Astrocyte of the spinal cord (primary cell): ENCODE measurements at places on chromosomes 13 and 19.

GRCh38 chr19:21084343-21084742 lies 2.3 kb downstream of the ZNF714 start:
- peak; percentile 29 for DNase-seq

DNA sequence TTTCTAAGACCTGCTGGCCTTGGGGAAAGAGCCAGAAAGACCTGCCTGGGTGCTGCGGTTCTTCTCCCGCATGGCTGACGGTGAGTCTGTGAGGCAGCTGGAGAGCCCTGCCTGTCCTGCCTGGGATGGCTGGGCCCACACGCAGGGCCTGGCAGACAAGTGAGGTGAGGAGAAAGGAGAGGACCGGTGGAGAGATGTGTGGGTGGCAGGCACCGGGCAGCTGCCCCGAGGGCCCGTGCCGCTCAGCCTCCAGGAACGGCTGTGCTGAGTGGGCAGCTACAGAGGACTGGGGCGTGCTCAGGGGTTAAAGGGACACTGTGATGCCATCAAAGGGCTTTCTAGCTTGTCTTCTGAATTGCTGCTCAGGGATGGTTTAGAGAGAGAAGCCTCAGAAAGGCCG lies 53.8 kb downstream of the MLLT1 start:
- no peak for DNase-seq

- no peak for DNase-seq
Measured at GRCh38 chr13:113500530-113501265, 10.2 kb upstream of the DCUN1D2 start.

DNA sequence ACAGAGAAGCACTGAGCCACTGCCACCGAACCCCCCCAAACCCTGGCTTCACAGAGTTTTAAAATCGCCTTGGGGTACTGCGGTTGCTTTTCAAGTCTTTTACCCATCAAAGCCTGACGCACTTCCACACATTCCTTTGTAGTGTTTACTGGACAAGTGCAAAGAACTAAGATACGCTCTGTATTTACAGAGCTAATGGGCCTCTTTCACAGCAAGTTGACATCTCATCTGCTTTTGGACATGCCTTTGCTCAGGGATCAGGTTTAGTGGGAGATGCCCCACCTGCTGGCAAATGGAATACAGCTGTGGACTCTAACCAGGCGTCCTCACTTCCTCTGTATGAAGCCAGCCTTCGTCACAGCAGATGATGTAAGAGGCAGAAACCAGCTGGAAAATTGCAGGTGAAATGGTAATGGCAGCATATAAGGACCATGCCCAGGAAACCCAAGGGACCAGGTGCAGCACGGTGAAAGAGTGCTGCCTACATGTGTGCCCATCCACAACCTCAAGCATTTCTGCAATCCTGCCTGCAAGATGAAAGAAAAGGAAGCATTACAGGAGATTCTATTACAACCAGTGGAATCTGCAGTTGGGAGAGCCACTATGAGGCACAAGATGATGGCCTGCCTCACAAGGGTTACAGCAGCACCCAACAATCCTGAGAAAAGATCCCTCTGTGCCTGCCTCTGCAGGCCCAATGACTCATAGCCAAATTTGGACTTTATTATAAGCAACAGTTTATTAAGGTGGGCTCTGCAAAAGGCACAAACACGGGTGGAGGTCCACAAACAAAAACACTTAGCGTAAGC lies 34.7 kb downstream of the BRD4 start:
- peak; percentile 87 for DNase-seq

DNA sequence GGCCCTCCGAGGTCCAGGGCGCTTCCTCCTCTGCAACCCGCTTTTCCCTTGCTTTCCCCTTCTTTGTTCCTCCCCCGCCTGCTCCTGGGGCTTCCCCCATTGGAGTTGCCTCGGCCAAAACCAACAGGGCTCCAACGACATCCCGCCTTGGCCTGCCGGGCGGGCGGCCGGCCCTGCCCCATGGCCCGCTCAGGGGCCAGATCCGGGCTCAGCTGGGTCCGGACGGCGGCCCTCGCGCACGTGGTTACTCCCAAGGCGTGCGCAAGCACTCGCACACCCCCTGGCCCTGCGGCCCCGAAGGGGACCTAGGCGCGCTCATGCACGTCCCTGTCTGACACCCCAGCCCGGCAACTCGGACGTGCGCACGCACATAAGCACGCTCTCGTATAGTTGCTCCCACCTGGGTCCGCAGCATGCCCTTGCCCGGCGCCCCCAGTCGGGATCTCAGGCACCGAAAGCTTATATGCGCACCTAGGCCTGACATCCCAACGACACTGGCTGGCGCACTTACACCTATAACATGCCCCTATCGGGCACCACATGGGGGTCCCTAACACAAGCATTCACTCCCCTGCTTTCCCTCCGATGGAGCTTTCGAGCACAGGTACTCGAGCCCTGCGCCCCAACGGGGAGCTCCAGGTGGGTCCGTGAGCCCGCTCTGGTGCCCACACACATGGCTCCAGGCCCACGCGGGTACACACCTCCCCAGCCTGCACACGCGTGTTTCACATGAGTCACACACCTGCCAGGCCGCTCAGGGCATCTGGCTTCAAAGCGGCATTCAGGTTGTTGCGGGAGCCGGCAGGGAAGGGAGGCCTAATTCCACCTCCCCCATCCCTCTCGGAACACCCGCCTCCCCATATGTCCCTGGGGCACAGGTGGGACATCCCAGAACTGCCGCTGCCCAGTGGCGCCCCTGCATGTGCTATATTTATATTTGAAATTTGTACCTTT lies 15.0 kb downstream of the NFIX start:
- no peak for DNase-seq

GRCh38 chr13:100502446-100502845 lies 86.1 kb downstream of the GGACT start:
- no peak for DNase-seq

DNA sequence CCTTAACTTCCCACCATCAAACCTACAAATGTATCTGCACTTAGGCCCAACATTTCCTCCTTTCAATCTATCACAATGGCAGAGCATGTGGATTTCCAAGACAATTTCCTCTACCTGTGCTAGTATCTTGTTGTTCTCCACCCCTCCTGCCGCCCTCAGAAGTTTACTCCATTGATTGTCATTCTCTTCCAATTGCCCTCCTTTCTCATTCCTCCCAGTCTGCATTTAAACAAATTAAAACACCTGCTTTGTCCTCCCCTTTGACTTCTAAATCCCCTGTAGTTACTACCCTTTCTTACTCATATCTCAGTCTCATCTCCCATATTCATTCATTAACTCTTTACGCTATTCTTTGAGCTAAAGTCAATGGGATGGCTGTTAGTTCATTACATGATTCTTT lies 370.6 kb downstream of the DIAPH3 start:
- DNase-seq, result no peak

- peak; percentile 38 for DNase-seq
Measured at GRCh38 chr19:48569814-48570213, 17.8 kb downstream of the SULT2B1 start.

- DNase-seq, result no peak
Measured at GRCh38 chr19:18789883-18790565, 1.1 kb downstream of the COMP start.

- peak; percentile 84 for DNase-seq
Measured at GRCh38 chr13:44004878-44005277, 125.2 kb downstream of the LACC1 start.

DNA sequence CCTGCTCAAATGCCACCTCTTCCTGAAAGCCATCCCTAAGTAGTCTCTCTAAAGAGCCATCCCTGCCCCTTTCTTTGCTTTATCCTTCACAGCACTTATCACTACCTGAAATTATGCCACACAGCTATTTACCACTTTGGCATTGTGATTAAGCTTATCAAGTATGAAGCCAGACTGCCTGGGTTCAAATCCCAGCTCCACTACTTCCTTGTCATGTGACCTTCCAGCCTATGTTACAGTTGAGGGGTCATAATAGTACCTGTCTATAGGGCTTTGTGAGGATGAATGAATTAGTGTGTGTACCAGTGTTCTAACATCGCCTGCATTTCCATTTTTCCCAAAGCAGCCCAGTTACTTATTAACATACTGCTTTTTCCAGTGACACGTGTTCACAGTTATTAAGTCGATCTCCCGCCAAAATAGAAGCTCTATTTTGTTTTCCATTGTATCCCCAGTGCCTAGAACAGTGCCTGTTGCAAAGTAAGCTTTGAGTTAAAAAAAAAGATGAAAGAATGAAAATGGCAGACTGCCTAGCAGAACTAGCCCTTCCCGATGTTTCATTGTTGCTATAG lies 32.8 kb downstream of the ZSWIM9 start:
- DNase-seq, result no peak

GRCh38 chr13:97726664-97727280 lies 226.7 kb upstream of the IPO5 start:
- no peak for DNase-seq

DNA sequence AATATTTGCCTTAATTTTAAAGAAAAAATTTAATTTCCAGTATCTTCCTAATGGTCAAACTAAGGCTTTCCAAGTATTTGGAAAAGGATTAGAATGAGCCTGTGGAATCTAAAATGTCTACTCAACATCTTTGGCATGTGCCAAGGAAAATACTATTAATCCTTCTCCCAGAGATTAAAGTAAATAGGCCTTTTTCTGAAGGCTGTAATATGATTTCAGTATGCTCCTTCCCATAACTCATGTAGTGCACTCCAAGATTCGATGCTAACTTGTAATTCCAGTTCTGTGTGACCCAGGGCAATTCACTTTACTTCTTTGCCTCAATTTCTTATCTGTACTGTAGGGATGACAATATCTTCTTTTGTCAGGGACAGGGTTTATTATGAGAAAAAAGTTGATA lies 196.9 kb downstream of the ZIC5 start:
- DNase-seq, result no peak

- DNase-seq, result no peak
Measured at GRCh38 chr13:98297051-98297450, 120.0 kb upstream of the RNF113B start.

- DNase-seq, result no peak
Measured at GRCh38 chr19:58468216-58468839, 1.4 kb downstream of the ZNF324 start.

DNA sequence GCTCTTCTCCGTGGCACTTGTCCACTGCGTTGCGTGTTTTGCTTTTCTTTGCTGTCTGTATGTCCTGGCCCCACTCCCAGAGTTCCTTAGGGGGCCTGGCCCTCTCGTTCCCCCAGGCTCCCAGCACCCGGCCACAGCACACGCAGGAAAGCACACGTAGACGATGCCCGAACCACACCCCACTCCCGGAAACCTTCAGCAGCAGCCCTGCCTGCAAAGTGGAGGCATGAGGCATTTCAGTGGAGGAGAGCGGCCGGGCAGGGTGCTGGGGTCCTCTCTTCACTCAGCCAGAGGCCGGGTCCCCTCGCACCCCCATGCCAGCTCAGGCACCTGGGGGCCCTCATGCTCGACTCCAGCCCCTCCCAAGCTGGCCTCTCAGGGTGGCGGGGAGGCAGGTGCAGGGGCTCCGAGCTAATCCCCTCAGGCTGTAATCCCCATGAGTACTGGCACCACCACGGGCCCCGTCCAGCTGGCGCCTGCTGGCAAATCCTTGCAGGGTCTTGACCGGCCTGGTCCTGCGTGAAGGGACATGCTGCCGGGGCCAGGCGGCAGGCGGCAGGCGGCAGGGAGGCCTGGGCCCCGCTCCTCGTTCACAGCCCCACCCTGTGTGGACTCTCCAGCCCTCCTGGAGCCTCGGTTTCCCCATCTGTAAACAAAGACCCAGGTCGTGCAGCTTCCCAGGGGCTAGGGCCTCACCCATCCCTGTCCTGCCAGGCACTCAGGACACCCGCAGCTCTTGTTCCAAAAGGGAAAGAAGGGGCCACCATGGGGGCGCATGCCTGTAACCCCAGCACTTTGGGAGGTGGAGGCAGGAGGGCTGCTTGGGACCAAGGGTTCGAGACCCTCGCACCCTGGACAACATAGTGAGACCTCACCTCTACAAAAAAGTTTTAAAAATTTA lies 7.0 kb downstream of the PIP5K1C start:
- peak; percentile 37 for DNase-seq

GRCh38 chr13:39326469-39327171 lies 276.4 kb downstream of the LHFPL6 start:
- no peak for DNase-seq

GRCh38 chr19:29216021-29216420 lies 3.1 kb upstream of the UQCRFS1 start:
- DNase-seq, result no peak

- peak; percentile 40 for DNase-seq
Measured at GRCh38 chr13:23963947-23964346, 66.6 kb upstream of the C1QTNF9B start.

DNA sequence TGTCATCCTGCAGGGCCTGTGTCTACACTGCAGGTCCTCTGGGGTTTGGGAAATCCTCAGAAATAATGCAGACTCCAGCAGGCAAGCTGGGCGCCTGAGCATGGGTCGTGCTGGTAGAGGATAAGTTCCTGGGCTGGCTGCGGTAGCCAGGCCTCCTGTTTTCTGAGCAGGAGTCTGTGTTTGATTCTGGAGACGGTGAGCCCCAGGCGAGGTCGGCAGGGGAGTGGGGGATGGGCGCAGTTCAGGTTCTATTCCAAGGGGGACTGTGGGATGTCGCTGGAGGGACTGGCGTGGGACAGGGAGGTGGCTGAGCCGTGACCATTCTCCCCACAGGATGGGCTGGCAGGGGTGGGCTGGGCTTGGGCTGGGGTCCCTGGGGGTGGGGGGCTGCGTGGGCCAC lies 154.7 kb downstream of the KDM4B start:
- no peak for DNase-seq

DNA sequence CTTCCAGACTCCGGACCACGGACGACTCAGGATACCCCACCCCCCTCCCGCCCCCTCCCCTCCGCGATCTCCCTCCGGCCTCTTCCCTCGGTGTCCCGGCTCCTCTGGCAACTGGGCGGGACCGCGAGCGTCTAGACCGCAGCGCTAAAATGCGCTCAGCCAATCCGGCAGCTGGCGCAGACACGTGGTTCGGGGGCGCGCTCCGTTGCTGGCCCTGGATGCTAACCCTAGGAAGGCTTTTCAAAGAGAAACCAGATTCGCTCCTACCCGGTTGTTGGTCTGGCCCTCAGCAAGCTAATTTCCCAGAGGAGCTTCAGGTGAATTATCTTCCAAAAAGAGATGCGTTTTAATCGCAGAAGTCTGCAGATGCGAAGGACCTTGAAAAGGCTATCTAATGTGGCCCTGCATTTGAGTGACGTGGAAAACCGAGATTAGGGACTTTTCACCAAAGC lies at the start of gene DZIP1:
Gene DZIP1, minus strand, starts transcription at position 106 of the 452 bp plus-strand sequence. CDS start 2,677 bp downstream, outside the sequence.
- DNase-seq, result peak; percentile 87

- DNase-seq, result no peak
Measured at GRCh38 chr19:18900700-18901481, 4.9 kb upstream of the CERS1 start.

DNA sequence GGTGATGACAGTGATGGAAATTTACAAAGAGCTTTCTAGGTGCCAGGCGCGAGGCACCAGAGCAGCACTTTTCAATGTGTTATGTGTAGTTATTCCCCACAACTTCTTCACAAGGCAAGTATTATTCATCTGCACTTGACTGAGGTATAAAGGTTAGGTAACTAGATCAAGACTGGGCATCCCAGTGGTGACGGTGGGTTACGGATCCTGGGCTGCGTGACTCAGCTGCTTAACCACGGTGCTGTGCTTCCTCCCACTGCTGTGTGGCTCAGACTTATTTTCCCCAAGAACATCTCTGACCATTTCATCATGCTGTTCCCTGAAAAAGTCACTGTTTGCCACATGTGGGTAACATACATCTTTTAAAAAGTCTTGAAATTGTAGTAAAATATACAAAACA lies 19.3 kb downstream of the EDDM13 start:
- DNase-seq, result no peak
